ENCODE measurements at places on chromosomes 7 and 10. TPM values are rescaled to one million over a fixed set of nuclear protein-coding genes. Genes with fewer than 3 reads are reported as not detected.

The BHLHA15 gene
- 6.1 TPM for total RNA-seq

The SPDYE11 gene
- total RNA-seq, result not detected

The MYH16 gene
- total RNA-seq, result 0.15 TPM

The NPC1L1 gene
- 3.8 TPM for total RNA-seq

The AGAP9 gene
- 2.3 TPM for total RNA-seq

The SKIDA1 gene
- total RNA-seq, result 1.4 TPM

The RBP4 gene
- 642 TPM for total RNA-seq

The INMT gene
- total RNA-seq, result not detected

The SEC24C gene
- total RNA-seq, result 66.5 TPM

The ATP6V1F gene
- 107 TPM for total RNA-seq

The FAM241B gene
- total RNA-seq, result 1.9 TPM

The PNLIPRP2 gene
- total RNA-seq, result 0.95 TPM

The DRGX gene
- total RNA-seq, result not detected

The SLC26A5 gene
- 0.11 TPM for total RNA-seq

The ABCB4 gene
- total RNA-seq, result 10.8 TPM

The STRIP2 gene
- total RNA-seq, result 8.2 TPM

The PLAU gene
- total RNA-seq, result 11.2 TPM

The MALRD1 gene
- total RNA-seq, result 5.0 TPM

The DIP2C gene
- 2.7 TPM for total RNA-seq

The PTF1A gene
- total RNA-seq, result not detected

The MET gene
- 23.3 TPM for total RNA-seq

The AKR1C4 gene
- total RNA-seq, result 0.28 TPM

The H2BK1 gene
- total RNA-seq, result not detected

The NPFFR1 gene
- total RNA-seq, result not detected

The SLC39A12 gene
- total RNA-seq, result not detected

The GPR26 gene
- not detected for total RNA-seq

The DCLRE1A gene
- total RNA-seq, result 32.5 TPM

The WAPL gene
- total RNA-seq, result 43.5 TPM

The WIPF3 gene
- total RNA-seq, result not detected

The OR6V1 gene
- total RNA-seq, result not detected

The SYT15 gene
- 0.38 TPM for total RNA-seq

The IL6 gene
- total RNA-seq, result not detected

The SEMA3C gene
- 0.13 TPM for total RNA-seq

The DYNC1I1 gene
- 0.08 TPM for total RNA-seq

The PRKAR2B gene
- total RNA-seq, result not detected

The POLR2J2 gene
- total RNA-seq, result 0.22 TPM

The HOXA4 gene
- total RNA-seq, result 2.4 TPM

The SGCE gene
- 31.4 TPM for total RNA-seq

The GDF2 gene
- total RNA-seq, result not detected

Measured in HepG2 (cell line).